ENCODE measurements at places on chromosomes 2 and 18.

DNA sequence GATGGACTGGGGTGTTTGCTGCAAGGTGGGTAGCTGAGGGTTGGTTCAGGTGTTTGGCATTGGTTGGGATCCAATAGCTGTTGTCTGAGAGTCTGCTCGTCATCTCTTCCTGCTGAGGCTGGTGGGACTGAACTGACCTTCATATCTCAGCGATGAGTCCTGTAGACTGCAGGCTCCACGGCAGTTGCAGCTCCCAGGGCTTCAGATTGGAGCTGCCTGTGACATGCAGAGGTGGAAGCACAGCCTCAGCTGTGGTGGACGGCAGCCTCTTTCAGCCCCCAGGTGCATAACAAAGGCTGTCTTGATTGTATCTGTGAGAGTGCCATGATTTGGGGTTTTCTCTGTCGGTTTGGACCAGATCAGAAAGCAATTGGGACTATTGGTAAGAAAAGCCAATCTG is 3.9 kb upstream of the IL1R2 start:
- DNase-seq, result no peak

GRCh38 chr2:207248702-207249377 is 83.1 kb upstream of the KLF7 start:
- DNase-seq, result no peak

DNA sequence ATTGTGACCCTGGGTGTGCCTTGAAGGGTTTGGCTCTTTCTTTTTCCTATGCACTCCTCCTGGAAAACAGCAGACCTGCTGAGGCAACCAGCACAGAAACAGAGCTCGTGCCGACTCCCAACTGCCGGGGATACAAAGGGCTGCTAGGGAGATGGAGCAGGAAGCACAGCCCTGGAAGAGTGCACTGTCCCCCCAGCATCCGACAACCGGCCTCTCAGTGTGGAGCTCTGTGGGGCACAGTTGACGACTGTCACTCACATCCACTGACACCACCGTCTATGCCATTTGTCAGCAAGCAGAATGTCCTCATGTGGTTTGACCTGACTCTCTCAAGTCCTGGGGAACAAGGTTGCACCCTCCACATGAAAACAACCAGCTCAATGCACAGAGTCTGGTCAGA is 290.4 kb downstream of the TNS1 start:
- DNase-seq, result no peak

DNA sequence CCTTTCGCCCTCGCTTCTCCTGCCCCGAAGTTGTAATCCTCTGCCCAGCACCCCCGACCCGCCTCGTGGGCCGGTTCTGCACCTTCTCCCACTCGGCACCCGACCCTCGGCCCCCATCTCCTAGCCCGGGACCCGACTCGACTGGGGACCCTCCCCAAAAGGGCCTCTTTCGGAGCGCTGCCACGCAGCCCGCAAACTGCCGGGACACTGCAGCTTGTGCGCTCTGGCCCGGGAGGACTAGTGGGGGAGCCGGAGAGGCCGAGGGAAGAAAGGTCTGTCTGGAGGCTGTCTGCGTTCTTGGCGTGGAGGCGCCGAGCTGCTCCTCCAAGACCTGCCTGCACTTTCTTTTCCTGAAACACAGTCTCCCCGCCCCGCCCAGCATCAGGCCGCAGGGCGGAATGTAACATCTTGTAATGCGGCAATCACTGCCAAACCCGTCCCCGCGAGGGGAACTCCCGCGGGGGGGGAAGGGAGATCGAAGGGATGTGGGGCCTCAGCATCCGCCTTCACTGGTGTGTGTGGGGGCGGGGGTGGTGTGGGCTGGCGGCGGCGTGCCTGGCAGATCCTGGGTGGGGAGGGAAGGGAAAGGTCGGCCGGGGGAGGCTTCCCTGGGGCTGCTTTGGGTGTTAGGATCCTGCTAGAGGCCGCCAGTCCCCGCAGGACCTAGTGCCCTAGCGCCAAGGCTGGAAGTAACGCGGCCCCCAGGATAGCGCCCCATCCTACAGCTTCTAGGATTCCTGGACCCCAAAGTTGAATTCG is 7.4 kb downstream of the DLX2 start:
- no peak for DNase-seq

GRCh38 chr2:45403036-45403435 is 208.0 kb downstream of the SRBD1 start:
- DNase-seq, result no peak
